ENCODE measurements at places on chromosomes 5 and 9.

DNA sequence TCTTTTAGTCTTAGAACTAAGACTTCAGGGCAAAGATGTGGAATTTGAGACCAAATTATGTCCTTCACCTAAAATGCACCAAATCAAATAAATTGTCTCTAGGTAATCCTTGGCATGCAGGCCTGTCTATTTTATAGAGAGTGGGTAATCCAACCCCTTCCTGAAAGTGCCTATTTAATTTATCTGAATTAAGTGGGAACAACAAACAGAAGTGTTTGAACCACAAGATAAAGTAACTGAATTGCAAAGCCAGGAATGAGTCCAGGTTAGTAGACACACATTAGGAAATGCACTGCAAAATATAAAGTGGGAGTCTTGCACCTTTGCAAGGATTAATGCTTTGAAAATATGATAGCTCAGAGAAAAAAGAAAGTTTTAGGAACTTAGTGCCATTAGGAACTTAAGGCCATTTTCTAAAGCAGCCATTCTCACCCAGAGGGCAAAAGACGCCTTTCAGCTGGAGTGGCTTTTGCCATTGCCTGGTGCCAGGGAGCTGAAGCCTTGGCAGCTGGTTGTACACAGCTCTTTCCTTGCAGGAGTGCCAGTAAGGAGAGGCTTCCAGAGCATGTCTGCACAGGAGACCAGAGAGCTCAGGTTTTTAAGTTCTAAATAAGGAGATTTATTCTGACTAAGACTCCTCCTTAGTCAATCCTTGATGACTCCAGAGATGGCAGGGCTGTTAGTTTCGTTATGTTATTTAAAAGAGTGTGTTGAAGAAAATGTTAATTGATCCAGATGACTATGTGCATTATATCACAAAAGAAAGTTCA lies 151.7 kb upstream of the ELL2 start:
- DNase-seq, result no peak

DNA sequence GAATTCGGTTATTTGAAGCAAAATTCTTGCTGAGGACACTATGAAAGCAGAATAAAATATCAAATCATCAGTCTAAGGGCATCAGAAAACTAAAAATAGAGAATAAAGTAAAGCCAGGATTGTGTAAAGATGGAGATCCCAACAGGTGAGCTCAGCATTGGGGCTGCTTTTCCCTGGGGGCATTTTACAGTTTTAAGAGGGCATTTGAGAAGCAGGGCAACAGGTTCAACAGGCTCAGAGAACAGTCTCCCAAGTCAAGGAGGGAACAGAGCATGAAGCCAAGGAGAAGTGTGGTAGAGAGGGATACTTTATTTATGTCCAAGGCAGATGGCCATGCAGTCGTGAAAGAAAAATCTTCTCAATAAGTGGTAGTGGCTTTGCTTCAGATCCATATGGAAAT lies 145.4 kb downstream of the SYK start:
- no peak for DNase-seq

GRCh38 chr9:20189871-20190270 lies 401.0 kb upstream of the SLC24A2 start:
- no peak for DNase-seq

DNA sequence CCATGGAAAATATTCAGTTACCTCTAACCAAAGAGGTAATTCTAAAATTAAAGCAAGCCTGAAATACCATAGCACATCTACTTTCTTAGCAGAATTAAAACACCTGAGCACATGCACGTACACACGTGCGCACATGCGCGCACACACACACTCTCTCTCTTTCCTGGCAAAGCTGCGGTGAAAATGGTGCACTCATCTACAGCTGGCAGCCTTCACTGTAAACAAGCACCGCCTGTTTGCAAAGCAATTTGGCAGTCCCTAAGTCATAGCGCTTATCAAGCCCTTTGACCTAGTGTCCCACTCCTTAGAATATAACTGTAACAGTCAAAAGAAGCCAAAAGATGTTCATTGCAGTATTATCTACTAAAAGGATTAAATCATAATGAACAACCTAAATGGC lies 278.7 kb downstream of the DENND1A start:
- no peak for DNase-seq

DNA sequence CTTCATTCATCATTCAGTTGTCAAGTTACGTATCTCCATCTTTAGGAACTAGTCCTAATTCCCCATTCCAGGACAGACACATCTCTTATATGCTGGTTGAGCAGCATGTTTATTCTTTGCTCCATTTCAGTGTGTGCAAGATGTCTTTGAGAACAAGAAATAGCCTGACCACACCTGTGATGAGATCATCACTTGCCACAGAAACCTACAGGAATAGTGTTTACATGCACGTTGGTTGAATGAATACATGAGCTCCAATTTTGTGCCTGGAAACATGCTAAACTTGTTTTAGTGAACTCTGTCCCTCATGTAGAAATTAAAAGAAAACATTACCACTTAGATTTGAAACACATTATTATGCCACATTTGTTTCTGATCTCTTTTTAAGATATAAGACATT lies 489.1 kb downstream of the CDH18 start:
- DNase-seq, result no peak

DNA sequence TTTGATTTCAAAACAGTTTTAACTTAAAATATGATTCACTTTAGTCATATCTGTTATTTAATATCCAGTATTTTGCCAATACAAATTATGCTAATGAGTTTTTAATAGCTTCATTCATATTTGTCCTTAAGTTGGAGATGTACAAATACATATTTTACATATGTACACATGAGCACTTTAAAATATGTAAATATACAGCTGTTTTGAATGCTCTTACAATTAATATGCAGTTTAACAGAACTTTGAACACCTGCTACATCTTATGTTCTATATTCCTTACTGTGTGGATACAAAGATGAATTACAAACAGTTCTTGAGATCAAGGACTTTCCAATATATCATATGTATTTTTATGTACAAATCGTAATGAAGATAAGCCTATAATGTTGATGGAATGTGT lies 74.0 kb downstream of the CHSY3 start:
- no peak for DNase-seq

GRCh38 chr5:88172847-88173758 lies 95.5 kb downstream of the TMEM161B start:
- no peak for DNase-seq

DNA sequence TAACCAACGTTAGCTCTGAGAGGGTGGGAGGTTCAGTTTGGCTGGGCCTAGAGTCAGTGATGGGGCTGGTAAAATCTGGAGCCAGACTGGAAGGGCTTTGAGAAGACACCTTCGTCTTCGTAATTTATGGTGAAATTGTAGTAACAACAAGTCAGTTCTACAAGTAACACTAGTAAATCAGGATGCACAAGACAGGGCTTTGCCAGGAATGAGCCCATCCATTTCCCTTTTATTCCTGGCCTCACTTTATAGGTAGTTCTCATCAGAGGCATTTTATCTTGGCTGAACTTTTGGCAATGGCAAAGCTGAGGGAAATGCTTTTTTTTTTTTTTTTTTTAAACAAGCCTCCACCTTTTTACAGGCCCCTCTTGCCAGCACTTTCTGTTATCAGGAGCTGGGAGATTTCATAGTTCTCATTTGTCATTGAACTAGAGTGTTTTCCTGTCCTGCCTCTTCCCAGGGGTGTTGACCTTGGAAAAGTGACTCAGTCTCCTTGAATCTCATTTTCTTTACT lies 110.5 kb upstream of the KLF4 start:
- DNase-seq, result no peak

GRCh38 chr5:123882319-123882964 lies 370.5 kb downstream of the CSNK1G3 start:
- no peak for DNase-seq

- no peak for DNase-seq
Observed at GRCh38 chr5:176413709-176414191, 2.6 kb downstream of the CLTB start.

DNA sequence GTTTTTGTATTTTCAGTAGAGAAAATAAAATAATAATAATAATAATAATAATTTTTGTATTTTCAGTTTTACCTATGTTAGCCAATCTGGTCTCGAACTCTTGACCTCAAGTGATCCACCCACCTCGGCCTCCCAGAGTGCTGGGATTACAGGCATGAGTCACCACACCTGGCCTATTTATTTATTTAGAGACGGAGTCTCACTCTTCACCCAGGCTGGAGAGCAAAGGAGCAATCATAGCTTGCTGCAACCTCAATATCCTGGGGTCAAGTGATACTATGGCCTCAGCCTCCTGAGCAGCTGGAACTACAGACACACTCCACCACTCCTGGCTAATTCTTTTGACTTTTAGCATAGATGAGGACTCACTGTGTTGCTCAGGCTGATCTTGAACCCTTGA lies 167.5 kb downstream of the TLE1 start:
- no peak for DNase-seq

DNA sequence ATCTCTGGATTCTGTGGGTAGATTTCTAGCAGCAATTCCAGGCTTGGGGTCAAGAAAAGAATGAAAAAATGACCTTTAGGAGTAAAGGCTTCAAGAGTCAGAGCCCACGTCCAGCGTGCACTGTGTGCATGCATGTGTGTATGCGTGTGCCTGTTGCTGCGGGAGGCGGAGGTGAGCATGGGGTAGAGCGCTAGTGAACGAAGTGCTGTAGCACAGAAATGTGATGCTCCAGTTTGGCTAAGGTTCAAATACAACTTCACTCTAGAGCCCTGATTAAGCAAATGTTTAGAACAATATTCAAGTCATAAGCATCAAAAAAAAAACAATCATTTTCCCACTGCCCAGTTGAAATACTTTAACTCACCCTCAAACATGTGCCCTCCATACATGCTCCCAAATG lies 403.9 kb downstream of the ZNF608 start:
- DNase-seq, result no peak

DNA sequence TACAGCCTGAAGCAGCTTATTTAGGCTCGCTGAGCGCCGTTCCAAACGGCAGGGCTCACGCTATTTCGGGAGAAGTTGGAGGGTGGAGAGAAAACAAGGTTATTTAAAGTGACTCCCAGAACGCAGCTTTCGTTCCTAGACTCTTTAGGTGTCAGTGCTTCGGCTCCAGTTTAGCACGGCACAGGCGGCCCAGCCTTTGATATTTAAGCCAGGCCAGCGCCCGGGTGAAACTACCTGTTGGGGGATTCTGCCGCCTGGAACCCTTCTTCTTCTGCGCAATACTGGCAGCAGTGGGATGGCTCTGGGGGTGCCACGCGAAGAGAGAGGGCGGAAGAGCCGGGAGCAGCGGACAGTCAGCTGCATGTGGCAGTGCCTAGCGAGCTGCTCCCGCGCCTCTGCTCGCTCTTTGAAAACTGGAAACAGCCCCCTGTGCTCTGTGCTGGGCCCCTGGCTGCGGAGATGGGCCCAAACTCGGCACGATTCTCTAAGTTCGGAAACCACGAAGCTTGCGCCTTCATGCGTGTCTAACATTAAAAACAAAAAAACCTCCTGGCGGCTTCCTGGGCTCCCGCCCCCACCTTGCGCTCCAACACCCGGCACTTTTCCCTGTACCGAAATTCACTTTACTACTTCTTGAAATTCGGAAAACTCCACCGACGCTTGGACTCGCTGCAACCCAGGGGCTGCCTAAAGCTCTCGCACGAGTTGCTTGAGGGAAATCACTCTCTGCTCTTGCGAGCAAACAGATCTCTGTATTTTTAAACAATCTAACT lies 34.6 kb upstream of the NFIB start:
- DNase-seq, result no peak

DNA sequence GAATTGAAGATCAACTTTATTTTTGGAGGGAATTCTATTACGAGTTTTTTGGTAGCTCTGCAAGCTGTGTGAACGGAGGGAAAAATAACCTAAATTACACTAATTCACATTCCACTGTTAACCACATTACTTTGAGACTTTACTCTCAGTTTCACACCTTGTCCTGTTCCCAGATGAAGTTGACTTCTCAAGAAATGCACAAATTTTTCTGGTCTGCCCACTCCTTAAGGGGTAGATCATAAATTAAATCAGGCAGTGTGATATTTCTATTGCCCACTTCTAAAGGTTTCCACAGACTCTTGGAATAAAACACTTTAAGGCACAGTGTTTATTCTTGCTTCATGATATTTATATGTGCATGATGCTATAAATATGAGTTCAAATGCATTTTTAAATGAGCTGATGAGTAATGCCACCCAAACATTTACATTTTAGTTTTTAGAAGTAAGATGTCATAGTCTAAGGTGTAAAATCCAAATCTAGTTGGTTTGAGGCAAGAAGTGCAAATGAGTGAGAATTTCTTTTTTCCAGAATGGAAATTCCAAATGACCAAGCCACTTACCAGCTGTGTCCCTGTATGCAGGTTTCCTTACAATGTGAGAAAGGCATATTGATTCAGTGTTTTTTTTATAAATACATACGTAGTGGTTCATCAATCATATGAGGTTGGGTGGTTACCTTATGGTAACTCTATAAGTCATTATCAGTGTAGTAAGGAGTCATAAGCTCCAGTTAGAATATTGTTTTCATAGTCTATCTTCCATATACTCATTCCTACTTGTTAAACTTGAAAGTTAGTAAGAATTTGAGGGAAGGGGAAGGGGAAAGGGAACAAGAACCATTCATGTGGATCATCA lies 437.7 kb upstream of the MEF2C start:
- no peak for DNase-seq

- no peak for DNase-seq
Observed at GRCh38 chr9:123399803-123400378, 43.9 kb downstream of the CRB2 start.

- no peak for DNase-seq
Observed at GRCh38 chr5:117207088-117207668, 632.6 kb upstream of the SEMA6A start.

- DNase-seq, result no peak
Observed at GRCh38 chr9:26904070-26904469, 11.5 kb upstream of the CAAP1 start.

DNA sequence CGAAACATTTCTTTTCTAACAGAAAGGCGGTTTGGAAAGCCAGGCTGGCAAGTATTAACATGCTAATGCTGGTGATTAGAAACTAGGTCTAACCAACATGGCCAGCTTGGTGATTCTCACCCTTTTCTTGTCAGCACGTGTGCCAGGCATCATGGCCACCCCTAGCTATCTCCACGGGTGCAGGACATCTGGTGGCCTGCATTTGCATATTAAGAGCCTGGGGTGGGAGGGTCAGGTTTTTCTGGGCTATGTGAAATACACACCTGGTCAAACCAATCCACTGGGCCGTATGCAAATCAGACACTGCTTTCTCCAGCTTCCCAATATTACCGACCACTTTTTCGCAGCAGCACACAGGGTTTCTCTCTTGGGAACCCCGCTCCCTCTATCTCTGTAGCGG lies 612.1 kb downstream of the PTPRD start:
- DNase-seq, result no peak

DNA sequence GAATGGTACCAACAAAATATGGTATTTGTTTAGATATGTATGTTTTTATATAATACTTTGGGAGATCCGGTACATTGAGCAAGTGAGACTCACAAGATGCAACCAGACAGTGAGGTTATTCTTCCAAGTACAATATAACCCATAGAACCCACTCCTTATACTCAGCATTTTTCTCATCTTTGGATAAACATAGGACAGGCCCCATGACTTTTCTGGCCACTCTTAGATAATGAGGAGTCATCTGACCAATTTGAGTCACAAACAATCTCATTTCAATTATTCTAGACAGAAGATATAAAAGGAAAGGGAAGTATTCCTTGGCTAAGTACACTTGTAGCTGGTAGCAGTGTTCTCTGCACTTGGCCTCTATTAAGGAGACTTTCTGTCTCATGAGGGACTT lies 150.2 kb downstream of the SGCD start:
- DNase-seq, result no peak

GRCh38 chr5:579211-579610 lies 32.9 kb upstream of the CEP72 start:
- DNase-seq, result no peak

- DNase-seq, result no peak
Observed at GRCh38 chr9:517993-518392, 303.3 kb downstream of the DOCK8 start.

GRCh38 chr5:91007251-91007650 lies 375.9 kb downstream of the ARRDC3 start:
- no peak for DNase-seq

- DNase-seq, result no peak
Observed at GRCh38 chr9:6681957-6682501, 36.5 kb upstream of the GLDC start.

All from fibroblast of skin of right quadriceps (primary cell).